ENCODE measurements at places on chromosomes 5 and 9.

GRCh38 chr5:107284822-107285525 lies 385.8 kb downstream of the EFNA5 start:
- no peak for DNase-seq

DNA sequence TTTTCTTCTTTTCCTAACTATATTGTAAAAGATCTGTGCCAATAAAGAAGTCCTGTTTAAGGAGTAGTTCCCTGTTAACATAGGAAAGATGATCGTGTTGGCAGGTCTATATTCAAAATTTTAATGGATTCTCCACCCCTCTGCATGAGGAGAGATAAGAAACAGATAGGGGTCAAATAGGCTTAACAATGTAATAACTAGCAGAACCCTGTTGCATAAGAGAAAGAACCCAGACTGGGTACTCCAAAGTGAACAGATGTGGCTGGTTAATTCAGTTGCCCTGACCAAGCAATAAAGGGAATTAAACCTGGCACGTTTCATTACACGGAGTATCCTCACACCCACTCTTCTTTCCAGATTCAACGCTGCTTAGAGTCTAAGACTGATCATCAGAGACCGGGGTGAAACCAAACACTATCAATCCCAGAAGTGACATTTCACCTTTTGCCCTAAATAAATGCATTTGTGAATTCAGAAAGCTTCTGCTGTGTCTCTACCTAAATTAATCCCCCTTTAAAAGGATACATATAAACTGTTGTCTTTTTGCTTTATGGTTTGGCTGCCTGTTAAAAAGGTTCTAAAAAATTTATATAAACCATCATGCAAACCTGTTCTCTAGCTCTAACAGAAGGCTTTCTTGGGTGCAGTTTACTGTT lies 1276.9 kb upstream of the WWC1 start:
- DNase-seq = no peak

DNA sequence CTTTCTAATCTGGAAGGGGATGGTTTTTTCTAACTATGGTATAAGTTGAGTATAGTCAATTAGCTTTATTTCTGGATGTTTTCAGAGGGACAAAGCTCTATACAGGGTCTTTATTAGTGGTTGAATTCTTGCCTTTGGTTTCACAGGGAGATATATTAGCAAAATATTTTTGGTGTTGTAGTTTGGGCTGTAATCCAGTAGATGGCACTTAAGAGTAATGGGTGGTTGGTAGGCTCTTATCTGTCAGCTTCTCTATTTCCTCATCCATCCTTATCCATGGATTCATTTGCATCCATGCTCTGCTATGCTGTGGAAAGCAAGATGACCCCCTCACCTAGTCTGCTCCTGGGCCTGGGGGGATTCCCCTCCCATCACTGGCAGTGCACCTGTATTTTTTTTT lies 363.6 kb upstream of the CYLC2 start:
- no peak for DNase-seq

DNA sequence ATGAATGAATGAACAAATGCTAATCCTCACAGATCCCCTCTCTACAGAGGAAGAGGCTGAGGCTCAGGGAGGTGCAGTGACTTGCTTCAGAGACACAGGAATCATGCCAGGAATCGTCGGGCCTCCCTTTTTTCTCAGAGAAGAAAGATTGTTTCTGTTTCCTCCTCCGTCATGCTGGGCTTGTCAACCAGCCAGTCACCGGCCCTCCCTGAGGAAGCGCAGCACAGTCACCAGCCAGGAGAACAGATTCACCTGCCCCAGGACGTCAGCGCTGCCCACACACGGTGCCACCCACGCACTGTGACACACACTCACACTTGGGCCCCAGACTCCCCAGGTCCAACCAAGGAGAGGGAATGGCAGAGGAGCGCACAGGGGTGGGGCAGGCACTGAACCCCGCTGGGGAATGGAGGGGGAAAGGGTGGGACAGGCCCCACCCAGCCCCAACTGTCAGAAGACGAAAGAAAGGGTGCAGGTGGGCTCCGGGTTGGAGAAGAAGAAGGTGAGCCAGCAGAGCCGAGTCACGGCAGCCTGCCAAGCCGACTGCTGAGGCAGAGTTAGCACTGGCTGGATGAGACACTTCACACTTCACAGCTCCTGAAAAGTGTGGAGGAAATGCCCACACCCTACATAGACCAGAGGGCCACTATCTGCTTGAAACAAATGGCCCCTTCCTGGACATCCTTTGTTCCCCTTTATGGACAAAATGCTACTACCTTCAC lies 13.8 kb upstream of the ERGIC1 start:
- no peak for DNase-seq

GRCh38 chr5:137660349-137660817 lies 75.5 kb downstream of the KLHL3 start:
- peak; percentile 61 for DNase-seq

Measured in globus pallidus (tissue), 1 donor.